SK-N-SH treated with all-trans-retinoic acid at 6 μM for 48 hours (cell line): ENCODE measurements at places on chromosomes 3 and 15.

DNA sequence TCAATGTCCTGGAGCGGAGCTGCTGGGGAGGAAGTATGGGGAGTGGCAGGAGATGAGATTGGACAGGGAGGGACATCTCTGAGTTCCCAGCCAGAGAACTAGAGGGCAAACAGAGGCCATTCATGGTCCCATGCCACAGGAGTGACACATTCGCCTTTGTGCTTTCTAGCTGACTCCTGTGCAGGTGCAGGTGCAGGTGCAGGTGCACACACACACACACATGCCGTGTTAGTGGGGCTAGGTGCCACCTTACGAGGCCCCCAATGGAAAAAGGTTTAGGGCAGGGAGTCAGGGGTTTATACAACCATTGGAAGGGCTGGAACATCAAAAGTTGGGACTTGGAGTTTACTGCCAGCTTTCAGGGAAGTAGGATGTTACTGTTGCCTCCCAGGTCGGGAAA lies 52.0 kb downstream of the TPRA1 start:
- no peak for ATAC-seq

GRCh38 chr3:176971613-176972174 lies 225.6 kb downstream of the TBL1XR1 start:
- ATAC-seq: no peak

- peak; percentile 68 for ATAC-seq
Observed at GRCh38 chr3:133540896-133541674, 32.4 kb upstream of the CDV3 start.

GRCh38 chr3:128194843-128195242 lies 41.6 kb downstream of the EEFSEC start:
- no peak for ATAC-seq

GRCh38 chr3:20186600-20187004 lies 596 bp upstream of the SGO1 start:
- ATAC-seq: peak; percentile 5
